Muscle of back (tissue), 13 donors: ENCODE measurements at places on chromosomes 2 and 18.

DNA sequence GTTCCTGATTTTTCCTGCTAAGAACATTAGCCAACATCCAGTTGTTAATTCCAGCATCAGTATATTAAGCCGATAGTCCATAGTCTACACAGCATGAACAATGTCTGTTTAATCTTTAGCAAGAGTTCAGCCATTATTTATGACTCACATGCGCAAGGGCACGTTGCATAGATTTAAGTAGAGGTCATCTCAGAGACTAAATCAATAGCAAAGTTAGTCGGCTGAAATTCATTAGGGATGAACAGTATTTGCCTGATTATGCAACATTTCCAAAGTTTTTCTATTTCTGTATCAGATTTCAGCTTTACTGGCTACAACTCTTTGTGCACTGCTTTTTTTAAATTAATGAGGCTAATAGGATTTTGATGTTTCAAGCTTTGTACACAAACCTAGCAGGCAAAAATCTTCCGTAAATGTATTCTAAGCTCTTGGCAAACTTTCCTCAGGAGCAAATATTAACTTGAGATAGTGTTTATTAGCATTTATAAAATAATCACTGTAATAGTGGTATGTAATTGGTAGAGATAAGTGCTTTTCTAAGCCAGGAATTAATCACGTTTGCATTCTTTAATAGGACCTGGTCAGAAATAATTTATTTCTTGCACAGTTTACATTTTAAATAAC, 578.7 kb upstream of the ID2 start:
- DNase-seq = no peak

DNA sequence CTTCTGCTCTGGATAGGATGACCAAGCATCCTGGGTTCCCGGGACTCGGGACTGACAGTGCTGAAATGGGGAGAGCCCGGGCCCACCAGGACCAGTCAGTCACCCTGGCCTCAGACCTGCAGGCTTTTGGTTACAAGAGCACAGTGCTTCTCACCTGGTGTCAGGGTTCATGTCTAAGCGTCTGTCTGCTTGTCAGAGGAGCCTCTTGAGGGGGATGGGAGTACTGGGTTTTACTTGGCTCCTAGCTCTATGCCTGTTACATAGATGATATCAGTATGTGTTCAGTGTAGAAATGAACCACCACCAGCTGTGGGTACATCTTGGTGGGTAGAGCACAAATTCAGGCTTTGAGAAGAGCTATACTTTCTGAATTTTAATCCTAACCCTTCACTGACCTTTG, 29.9 kb downstream of the PCARE start:
- no peak for DNase-seq

GRCh38 chr2:157898591-157898996, 22.5 kb upstream of the ACVR1 start:
- DNase-seq = peak; percentile 57

GRCh38 chr18:46893360-46893759, 23.9 kb downstream of the PIAS2 start:
- no peak for DNase-seq

GRCh38 chr18:53874103-53874502, 350.4 kb downstream of the MBD2 start:
- DNase-seq = no peak

DNA sequence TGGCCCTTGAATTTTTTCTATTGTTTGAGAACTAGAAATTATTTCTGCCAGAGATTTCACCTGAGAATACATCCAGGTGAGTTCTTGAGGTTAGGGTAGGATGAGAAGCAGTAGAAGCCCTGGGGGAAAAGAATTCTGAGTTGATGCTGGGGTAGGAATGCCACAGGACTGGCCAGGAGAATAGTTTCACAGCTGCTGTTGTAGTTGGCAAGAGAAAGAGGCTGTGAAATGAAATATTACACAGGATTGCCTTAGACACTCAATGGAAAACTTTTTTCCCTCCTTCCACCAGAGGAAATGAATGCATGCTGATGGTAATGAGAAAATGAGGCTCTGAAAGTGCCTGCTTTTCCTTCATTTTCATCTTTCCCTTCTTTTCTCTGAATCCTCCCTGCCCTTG, 54.6 kb downstream of the PRKCE start:
- no peak for DNase-seq

GRCh38 chr2:8682719-8683667, 1.1 kb downstream of the ID2 start:
- DNase-seq = peak; percentile 73

GRCh38 chr2:215880970-215881369, 132.4 kb downstream of the MREG start:
- DNase-seq = no peak

- DNase-seq = no peak
These were observed 42.8 kb downstream of the STK25 start for GRCh38 chr2:241465543-241465942.

GRCh38 chr2:47346-47725, 1.0 kb upstream of the FAM110C start:
- DNase-seq = peak; percentile 47

- no peak for DNase-seq
These were observed 38.2 kb downstream of the FAM178B start for GRCh38 chr2:96947949-96948833.

- no peak for DNase-seq
These were observed 39.6 kb downstream of the RTTN start for GRCh38 chr18:70165936-70166335.

DNA sequence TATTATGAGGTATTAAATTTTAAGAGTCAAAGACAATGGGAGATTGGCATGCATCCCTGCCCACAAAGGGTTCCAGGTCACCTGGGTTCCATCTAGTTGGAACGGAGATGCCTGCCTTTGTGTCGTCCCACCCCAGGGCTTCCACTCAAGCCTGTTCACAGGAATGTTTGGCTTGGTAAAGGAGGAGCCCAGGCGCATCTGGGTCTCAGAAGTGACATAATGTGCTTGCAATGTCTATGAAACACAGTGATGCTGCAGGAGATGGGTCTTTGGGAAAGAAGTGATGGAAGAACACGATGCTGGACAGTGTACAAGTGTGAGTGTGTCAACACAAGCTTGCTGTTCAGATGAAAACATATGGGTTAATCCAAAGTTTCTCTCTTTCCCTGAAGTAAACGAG, 49.6 kb upstream of the ZNF396 start:
- DNase-seq = no peak

GRCh38 chr2:177239932-177240630, 24.4 kb downstream of the NFE2L2 start:
- peak; percentile 64 for DNase-seq

GRCh38 chr2:16296331-16297250, 356.2 kb downstream of the MYCN start:
- DNase-seq = no peak

- no peak for DNase-seq
These were observed 12.1 kb upstream of the LCT start for GRCh38 chr2:135849087-135849486.

DNA sequence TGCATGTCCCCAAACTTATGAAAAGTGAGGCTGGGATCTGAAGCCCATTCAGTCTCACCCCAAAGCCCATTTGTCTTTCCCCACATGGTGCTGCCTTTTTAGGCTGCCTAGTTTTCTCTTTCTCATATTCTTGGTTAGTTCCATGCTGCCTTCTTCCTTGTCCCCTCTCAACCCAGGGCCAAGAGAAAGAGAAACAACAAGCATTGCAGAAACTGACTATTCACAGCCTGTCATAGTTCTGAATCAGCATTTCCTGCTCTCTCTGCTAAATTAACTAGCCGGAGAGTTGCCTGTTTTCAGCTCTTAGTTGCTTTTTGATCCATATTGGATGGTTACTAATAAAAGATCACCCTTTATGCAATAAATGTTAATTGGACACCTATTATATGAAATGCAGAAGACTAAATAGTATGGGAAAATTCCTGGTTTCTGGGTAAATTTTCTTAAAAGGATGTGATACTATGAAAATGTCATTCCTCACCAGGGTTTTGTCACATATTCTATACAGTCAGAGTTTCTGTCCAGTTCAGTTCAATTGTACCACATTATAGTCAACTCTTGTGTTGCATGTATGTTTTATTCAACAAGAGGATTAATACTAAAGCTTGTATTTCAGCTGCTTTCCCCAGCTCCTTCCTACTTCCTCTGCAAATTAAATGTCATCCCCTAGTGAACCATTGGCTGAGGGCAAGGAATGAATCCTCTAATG, 246.5 kb downstream of the GALR1 start:
- DNase-seq = no peak

- no peak for DNase-seq
These were observed 247.1 kb upstream of the SALL3 start for GRCh38 chr18:78732273-78733210.

- DNase-seq = peak; percentile 15
These were observed 7.2 kb downstream of the NPC1 start for GRCh38 chr18:23578891-23579653.

DNA sequence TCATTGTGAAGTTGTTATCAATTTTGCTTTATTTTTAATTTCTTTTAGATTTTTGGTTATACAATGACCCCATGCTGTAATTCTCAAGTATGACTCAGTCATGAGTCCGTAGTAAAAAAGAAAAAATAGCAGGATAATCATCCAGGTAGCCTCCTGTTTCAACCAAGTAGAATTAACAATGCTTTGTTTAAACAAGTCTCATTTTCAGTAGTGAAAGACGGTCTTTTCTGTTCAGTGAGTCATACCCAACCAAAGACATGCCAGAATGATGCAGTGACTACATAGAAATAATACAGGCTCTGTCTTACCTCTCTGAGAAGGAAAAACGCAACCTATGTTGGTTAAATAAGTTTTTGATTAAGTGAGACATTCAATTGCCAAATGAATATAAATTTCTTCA, 67.8 kb upstream of the DSC1 start:
- no peak for DNase-seq

DNA sequence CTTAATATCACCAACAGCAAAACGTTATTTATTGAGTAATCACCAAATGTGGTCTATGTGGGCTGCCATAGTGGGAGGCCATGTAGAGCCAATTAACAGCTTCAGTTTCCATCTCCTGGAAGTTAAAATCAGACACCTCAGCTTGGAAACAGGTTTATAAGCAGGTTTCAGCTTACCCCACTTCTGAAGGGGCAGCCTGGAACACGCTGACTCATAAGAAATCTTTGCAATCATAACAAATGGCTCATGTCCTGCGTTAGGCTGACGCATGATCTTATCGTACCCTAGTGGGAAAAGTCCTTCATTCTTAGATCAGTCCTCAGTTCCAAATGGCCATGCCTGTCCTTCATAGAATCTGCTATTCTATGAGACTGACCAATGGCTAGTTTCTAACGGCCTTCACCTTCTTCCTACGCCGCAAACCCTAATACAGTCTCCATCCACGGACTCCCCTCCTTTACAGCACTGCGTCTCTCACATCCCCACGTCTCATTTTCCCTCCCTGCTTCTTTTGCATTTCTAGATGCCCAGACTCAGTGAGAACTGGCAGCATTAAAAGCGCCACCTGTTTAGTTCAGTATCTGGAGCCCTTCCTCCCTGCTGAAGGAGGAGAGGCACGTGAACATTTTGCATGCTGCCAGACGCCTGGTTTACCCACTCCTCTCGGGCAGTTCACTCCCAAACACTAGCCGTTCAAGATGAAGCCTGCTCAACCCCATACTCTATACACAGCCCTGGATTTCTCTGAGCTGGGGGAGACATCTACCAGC, 24.2 kb upstream of the BZW1 start:
- no peak for DNase-seq

DNA sequence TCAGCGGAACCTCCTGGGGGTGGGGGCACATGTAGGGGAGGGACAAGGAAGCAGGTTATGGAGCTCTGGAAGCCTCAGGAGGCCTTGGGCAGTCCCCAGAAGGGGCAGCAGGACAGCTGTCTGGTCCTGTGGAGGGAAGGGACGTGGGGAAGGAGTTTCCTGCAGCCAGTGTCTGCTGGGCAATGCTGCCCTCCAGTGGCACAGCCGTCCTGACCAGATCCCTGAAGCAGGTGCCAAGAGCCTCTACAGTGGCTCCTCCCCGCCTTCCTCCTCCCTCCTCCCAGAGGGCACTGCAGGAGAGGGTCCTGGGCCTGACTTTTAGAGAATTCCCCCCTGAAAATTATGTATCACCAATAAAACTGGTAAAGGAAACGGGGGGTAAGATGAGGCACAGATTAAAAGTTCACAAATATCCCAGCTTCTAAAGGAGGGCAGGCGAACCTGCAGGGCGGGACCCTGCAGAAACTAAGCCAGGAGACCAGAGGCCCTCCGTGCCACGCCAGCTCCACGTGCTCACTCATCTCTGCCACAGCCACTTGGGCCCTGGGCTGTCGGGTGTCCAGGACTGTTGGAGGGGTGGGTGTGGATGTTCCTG, 258.5 kb downstream of the TWIST2 start:
- peak; percentile 59 for DNase-seq

GRCh38 chr2:231436957-231437356, 27.3 kb downstream of the NCL start:
- DNase-seq = no peak

DNA sequence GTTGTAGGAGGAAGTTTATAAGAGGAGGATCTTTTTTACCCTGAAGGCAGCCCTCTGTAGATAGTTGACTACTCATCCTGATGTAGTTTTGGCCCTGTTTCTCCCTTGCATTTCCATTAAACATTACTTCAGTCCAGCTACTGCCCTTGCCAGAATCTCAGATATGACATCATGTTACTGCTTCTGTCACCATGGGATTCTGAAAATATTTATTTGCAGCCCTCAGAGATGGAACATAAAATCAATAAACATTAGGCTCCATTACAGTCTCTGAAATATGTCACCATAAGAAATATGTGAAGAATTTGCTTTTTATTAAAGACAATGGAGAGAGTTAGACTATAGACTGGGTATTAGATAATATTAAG, 68.7 kb upstream of the STK39 start:
- DNase-seq = peak; percentile 80

GRCh38 chr18:25288340-25288938, 63.5 kb downstream of the ZNF521 start:
- no peak for DNase-seq

- DNase-seq = peak; percentile 90
These were observed 40.0 kb upstream of the LAPTM4A start for GRCh38 chr2:20091305-20091991.

DNA sequence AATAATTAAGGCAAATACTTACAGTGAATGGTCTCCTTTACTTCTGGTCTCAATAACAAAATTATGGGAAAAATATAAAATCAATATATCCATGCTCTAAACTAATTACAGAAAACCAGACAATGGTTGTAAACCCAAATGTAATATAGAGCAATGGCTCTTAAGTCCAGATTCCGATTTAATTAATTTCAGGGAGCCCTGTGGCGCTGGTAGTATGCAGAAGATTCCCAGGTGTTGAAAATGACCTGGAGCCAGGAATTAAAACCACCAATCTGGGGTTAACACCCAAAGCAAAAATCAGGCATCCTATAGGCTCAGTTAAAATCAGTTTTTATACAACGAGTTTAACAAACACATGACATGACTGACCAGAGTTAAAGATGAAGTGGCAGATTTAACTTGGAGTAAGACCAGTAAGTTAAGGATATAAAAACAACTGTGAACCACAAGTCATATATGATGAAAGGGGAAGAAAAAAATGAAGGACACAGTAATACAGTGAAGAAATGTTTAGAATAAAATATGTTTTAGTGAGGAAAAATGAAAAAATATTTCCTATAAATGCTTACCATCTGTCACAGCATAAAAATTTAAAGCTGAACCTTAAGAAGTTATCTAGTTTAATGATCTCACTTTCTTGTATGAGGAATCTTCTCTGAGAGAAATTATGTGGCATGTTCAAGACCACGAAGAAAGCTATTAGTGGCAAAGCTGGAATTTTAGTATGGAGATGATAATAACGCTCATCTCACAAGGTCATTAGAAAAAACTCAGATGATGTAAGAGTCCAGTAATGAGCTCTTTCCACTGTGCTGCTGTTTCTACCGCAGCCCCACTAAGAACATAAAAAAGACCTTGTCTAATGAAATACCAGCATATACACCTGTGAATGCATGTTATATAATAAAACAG, 45.8 kb upstream of the FLACC1 start:
- DNase-seq = peak; percentile 53

- DNase-seq = no peak
These were observed 584.3 kb upstream of the PIK3C3 start for GRCh38 chr18:41370740-41371139.
